ENCODE measurements at places on chromosomes 1 and 21.

GRCh38 chr1:222618001-222618879, at the start of gene MIA3:
MIA3 (plus strand) TSS chr1:222618097; CDS start chr1:222618111, 14 bp downstream.
- peak; percentile 58 for DNase-seq

GRCh38 chr1:27428316-27429028, 36.0 kb downstream of the GPR3 start:
- DNase-seq = peak; percentile 46

DNA sequence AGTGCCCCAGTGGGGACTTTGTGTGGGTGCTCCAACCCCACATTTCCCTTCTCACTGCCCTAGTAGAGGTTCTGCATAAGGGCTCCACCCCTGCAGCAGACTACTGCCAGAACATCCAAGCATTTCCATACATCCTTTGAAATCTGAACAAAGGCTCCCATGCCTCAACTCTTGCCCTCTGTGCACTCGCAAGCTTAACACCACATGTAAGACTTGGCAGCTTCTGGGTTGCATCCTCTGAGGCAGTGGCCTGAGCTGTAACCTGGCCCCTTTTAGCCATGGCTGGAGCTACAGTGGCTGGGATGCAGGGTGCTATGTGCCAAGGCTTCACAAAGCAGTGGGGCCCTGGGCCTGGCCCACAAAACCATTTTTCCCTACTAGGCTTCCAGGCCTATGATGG, 128.9 kb downstream of the TYW3 start:
- no peak for DNase-seq

GRCh38 chr1:7421471-7422075, 349.5 kb upstream of the VAMP3 start:
- DNase-seq = no peak

- no peak for DNase-seq
Measured at GRCh38 chr1:151813271-151813977, 8.2 kb upstream of the LINGO4 start.

- no peak for DNase-seq
Measured at GRCh38 chr1:119083479-119083878, 57.0 kb downstream of the WARS2 start.

DNA sequence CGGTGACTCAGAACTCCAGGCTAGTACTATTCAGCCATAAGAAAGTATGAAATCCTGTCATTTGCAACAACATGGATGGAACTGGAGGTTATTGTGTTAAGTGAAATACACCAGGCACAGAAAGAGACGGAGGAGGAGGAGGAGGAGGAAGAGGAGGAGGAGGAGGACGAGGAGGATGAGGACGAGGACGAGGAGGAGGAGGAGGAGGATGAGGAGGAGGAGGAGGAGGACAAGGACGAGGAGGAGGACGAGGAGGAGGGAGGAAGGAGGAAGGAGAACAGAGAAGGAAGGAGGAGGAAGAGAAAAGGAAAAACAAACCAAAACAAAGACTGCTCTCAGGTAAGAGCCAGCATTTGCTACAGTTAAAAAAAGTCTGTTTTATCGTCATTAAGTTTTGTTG, 178.7 kb downstream of the NPHP4 start:
- DNase-seq = no peak

DNA sequence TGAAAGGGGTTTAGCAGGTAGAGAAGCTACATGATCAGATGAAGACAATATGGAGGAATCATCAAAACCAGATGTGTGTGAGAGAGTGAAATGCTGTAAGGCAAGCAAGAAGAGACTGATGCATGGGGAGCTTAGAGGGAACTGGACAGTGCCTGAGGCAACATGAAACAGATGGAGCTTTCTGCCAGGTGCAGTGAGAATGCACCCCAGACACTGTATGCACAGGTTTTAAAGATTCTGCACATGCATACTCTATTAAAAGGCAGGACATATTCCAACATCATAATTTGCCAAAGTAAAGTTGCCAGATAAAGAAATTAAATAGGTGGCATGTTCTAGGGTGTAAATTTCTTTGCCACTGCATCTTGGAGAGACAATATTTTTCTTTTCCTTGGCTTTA, 200.1 kb downstream of the AMY1C start:
- no peak for DNase-seq

DNA sequence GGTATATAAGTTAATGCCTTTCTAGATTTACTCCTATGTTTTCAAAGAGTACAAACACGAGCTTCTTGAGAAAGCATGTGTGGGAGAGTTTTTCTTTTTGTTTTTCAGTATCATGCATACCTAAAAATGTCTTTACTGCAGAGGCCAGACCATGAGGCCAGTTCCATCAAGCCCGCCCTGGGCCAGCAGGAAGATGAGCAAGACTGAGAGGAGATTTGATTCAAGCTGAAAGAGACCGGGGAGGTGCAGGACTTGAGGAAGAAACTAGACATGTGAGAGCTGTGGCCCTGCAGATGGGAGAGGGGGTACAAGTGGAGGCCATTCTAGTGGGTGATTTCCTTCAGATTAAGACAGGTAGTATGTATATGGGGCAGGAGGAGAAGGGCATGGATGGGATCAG, 33.4 kb upstream of the NTPCR start:
- DNase-seq = no peak

- no peak for DNase-seq
Measured at GRCh38 chr1:218658269-218658668, 313.1 kb downstream of the TGFB2 start.

DNA sequence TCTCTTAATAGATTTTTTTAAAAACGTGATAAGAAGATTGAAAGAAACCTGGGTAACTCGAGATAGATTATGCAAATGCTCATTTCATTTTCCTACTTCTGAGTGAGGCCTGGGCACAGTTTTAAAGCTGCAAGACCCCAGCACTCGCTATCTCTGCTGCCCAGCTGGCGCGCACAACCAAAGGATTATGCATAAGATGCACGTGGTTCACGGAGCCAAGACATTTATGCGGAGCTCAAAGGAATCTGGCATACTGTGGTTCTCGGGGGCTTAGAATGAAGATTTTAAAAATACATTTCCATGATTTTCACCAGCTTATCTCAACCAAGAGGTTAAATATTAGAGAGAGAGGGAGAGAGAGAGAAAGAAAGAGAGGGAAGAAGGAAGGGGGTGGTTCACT, 210.9 kb downstream of the DSCAM start:
- no peak for DNase-seq

DNA sequence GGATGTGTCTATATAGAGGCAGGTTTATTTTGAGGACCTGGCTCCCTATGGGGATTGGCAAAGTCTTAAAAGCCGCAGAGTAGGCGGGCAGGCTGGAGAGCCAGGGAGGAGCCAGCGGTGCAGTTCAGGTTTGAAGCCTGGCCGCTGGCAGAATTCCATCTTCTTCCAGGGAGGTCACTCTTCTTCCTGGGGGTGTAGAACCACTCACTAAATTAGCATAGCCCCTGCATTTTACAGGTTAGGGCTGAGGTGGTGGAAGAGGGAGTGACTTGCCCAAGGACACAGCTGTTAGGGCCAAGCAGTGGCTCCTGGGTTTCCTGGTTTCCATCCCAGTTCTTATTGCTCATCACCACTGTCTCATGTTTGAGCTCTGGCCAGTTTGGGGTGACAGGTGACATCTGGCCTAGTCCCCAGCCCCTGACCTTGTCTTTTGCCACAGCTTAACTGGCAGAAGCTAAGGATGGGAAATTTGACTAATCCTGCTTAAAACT, 1.4 kb downstream of the PINK1 start:
- peak; percentile 30 for DNase-seq

DNA sequence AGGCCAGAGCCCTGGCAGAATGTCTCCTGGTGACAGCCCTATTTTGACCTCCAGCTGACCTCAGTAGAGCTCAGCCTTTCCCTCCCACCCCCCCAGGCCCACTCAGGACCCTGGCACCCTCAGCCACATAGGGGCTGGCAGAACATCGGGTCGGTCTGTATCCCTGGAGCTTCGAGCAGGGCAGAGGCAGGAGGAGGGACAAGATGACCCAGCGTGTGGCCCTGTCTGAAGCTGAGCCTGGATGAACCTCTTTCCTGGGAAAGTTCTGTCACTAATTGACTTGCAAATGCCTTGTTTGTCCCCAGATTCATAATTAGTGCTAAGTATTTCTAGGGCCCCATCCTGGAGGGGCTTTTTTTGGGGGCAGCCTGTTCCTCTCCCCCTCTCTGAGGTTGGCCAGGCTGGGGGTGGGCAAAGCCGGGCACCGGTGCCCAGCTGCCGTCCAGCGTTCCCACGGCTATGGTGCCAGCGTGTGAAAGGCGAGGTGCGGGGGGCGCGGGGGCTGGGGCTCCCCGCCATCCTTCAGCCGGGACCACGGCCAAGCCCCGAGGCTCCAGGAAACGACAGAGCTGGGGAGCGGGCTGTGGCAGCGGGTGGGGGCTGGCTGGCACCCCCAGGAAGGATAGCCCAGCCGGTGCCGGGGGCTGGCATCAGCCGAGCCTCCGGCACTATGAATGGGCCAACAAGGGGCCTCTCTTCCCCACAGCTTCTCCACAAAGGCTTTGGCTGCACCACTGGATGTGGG, 31.4 kb downstream of the RHBG start:
- DNase-seq = no peak

GRCh38 chr1:86200901-86201300, 44.3 kb upstream of the COL24A1 start:
- no peak for DNase-seq

- no peak for DNase-seq
Measured at GRCh38 chr1:104029456-104029970, 279.8 kb downstream of the AMY1C start.

- DNase-seq = no peak
Measured at GRCh38 chr1:48000883-48001282, 3.7 kb upstream of the TRABD2B start.

DNA sequence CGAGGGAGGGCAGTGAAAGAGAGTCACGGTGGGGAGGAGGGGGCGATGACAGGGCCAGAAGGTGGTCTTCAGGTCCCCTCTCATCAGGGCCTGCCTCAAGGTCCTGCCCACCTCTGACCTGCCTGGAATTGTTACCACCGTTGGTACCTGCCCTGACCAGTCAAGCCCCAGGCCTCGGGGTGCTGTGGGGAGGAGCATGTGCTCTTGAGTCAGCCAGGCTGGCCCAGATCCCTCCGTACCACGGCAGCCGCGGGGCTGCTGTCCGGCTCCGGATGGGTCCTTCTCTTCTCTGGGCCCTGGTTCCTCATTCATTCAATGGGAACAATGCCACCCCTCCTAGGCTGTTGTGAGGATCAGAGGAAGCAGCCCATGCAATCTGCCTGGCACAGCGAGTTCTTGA, 22.0 kb downstream of the SERINC2 start:
- no peak for DNase-seq
